Aorta (tissue), 5 donors: ENCODE measurements at places on chromosomes 12 and 14. TPM values are rescaled to one million over a fixed set of nuclear protein-coding genes. Genes with fewer than 3 reads are reported as not detected.

Gene CD163
- 308 TPM for total RNA-seq

Gene DBX2
- 0.27 TPM for total RNA-seq

Gene MLF2
- 110 TPM for total RNA-seq

Gene CPSF2
- total RNA-seq = 38.6 TPM
